NCI-H1417 treated with DMSO at 0.1 percent for 48 hours (cell line): ENCODE measurements at places on chromosomes 3 and 15.

DNA sequence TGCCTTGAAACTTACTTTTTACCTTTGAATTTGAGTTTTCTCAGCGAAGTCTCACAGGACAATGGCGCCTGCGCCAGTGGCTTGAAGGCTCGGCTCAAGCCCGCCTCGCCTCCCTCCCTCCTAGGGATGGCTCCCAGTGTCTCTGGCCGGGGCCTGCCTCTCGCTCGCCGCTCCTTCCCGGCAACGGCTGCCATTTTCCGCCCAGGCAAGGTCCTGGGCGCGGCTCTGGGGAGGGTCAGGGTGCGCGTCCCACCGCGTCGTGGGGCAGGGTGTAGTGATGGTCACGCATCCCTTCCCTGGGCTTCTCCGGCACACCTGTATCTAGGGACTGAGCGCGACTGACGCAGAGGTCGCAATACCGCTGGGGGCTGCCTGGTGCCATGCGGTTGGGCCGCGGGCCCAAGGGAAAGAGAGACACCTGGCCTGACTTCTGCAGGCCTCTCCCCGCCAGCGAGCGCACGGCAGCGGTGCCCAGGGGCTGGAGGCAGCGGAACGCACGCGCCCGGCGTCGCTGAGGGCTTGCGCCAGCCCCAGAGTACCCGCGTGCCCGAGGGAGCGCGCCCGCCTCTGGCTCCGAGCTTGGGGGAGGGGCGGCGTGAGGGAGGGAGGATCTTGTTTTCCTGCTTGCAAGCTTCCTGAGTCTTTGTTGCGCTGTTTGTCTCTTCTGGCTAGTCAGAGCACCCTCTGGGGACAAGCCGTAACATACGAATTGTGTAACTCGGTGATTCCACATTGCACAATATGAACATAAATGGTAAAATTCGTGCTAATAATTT lies 20.7 kb upstream of the FEM1B start:
- DNase-seq: peak; percentile 83

GRCh38 chr3:197175503-197175902 lies 122.9 kb downstream of the DLG1 start:
- DNase-seq: no peak

- no peak for DNase-seq
These were observed 57.7 kb downstream of the FEM1B start for GRCh38 chr15:68335251-68335650.

GRCh38 chr3:138367911-138368310 lies 19.5 kb downstream of the MRAS start:
- DNase-seq: no peak

DNA sequence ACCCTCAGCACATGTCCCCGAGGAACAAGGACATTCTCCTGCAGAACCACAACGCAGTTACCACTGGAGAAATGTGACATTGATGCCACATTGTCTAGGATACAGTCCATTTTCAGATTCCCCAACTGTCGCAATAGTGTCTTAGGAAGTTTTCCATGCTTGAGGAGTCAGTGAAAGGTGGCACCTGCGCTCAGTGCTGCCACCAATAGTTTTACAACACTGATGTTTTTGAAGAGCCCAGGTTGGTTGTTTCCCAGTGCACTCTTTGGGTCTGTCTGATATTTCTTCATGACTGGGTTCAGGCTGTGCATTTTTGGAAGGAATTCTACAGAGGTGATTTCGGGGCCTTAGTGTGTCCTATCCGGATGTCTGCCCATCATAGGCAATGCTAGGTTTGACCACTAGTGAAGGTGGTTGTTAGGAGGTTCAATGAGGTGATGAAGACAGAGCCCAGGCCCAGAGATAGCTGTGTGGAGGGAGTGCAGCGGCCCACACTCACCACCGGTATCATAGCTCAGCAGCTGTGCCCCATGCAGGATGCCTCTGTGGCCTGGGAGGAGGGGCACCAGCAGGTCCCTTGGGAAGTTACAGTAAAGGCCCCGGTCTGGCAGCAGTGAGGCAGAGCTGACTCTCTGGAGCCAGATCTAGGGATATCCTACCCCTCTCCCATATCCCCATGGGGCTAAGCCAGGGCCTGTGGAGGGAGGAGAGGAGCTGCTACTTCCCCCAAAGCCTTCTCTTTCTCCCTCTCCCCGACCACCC lies 96.6 kb downstream of the DNAJB8 start:
- no peak for DNase-seq

- DNase-seq: no peak
These were observed 41.6 kb downstream of the ZIC4 start for GRCh38 chr3:147364771-147365170.

DNA sequence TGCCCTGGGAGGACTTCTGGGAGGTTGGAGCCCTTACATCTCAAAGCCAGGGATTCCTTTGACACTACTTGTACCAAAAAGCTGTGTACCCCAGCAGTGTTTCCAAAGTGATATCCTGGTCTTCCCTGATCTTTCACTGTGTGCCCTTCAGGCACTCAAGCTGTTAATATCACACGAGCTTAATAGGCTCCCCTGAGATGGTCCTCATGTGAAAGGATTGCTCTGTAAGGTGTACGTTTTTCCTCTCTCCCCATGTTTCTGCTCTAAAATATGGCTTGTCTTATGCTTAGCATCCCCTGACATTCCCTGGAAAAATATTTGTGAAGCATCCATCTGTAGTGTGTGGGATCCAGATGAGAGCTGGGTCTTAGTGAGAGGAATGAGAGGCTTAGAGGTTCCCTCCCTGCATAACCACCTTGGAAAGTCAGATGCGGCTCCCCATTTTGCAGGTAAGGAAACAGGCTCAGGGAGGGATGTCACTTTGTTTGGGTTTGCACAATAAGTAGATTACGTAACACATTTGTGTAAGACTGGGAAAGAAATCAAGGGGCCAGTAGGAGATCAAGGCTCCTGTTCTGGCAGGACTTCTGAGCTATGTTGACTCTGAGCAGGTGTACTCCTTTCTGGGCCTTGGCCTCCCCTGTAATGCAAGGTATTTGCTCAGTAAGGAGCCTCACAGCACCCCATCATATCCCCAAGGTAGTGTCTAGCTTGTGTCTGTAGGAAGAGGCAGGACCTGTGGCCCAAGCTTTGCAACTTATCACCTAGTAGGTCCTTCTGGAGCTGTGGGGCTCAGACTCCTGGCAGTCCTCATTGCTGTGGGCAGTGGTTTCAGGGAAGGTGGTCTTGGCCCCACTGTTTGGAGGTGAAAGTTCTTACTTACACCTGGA lies 667 bp upstream of the ACOX2 start:
- no peak for DNase-seq

- DNase-seq: no peak
These were observed 110.3 kb downstream of the TOP2B start for GRCh38 chr3:25554376-25554775.

DNA sequence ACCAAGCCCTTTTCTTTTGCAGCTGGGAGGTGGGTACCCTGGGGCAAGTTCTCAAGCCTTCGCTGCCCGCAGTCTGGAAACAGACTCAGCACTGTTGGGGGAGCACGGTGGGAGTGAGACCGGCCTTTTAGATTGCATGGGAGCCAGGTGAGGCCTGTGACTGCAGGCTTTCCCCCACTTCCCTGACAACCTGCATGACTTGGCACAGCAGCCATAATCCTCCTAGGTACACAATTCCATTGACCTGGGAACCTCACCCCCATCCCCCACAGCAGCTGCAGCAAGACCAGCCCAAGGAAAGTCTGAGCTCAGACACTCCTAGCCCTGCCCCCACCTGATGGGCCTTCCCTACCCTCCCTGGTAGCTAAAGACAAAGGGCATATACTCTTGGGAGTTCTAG lies 52.2 kb upstream of the CCDC80 start:
- no peak for DNase-seq

DNA sequence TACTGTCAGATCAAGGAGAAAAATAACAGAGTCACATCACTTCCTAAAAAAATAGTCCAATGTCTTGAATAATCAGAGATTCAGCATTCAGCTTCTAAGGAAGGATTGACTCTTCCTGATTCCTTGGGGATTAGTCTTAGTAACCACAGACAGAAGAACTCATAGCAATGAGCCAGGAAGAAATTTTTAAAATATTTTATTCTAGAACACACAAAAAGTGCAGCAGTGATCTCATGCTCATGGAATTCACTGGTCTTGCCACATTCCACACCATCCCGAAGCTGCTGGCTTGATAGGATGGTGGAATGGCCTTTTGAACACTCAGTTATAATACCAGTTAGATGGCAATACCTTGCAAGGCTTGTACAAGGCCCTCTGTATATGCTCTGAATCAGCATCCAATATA lies 43.0 kb upstream of the ABI3BP start:
- DNase-seq: no peak

DNA sequence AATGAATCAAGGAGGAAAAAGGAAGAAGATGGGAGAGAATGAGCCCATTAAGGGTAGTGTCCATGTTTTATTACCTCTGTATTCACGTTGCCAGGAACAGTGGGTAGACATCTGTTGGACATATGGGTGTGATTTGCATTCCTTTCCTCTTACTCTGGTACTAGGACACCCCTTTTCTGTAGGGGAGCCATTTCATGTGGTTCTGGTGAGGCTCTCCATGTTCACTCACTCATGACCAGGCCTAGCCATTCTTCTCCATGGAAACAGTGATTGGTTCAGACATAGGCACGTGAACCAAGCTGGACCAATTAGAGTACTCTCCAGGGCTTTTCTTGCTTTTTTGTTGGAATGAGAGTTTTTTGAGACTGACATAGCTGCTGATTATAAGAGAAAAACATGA lies 39.6 kb upstream of the PDCD6IP start:
- DNase-seq: no peak

- no peak for DNase-seq
These were observed 3.6 kb upstream of the AMOTL2 start for GRCh38 chr3:134377896-134378295.

- no peak for DNase-seq
These were observed 46.8 kb upstream of the POMGNT2 start for GRCh38 chr3:43152649-43153048.

DNA sequence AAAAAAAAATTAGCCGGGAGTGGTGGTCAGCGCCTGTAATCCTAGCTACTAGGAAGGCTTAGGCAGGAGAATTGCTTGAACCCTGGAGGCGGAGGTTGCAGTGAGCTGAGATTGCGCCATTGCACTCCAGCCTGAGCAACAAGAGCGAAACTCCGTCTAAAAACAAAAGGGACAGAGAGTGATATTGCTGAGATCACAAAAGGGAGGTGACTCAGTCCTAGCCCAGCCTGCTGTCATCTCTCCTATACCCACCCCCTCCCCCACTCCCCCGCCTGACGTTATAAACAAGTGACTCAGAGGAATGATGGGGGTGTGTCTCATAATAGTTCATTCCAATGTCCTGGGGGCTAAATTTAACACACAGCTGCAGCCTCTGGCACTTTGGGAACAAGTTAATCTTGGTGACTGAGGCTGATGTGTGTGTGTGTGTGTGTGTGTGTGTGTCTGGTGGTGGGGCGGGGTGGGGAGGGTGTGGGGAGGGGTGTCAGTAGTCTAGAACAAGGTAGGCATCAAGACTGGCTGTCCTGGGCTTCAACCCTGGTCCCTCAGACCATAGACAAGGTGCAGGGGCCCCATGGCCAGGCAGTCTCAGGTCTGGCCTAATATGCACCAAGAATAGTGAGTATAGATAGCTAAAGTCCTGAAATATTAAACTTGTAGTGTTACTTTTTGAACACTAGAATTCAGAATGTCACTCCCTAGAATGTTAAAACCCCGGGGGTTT lies 1.3 kb upstream of the KLHL40 start:
- DNase-seq: no peak

- DNase-seq: no peak
These were observed 5.0 kb downstream of the NR2F2 start for GRCh38 chr15:96335411-96336024.

- no peak for DNase-seq
These were observed 85.3 kb downstream of the LRRK1 start for GRCh38 chr15:101004500-101004899.

- DNase-seq: no peak
These were observed 38.2 kb downstream of the CDIN1 start for GRCh38 chr15:36617529-36618196.

DNA sequence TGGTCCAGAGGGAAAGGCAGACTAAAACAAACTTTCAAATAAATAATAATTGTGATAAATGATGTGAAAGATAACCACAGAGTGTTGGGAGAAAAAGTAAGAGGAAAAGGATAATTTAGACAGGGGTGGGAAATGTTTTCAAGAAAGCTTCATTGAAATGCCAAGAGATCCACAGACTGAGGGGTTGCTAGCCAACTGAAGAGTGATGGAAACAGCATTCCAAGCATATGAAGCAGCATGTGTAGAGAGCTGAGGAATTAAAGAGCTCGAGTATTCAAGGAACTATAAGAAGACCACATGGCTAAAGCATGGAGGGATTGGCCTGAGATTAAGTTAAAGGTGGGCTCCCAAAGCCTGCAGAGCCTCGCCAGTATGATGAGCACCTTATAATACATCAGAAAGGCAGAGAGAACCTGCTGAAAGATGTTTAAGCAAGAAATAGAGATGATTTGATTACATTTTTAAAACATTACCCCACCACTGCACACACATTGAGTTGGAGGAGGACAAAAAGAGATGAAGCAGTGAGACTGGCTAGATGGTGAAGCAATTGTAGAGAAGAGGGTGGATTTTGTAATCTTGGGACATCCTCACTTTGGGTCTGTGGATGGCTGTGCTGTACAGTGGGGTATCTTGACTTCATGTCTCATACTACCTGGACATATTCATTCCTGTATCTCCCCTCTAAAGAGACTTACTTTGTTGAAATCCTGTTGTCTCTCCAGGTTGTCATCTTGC lies 100.8 kb downstream of the STAC start:
- no peak for DNase-seq

DNA sequence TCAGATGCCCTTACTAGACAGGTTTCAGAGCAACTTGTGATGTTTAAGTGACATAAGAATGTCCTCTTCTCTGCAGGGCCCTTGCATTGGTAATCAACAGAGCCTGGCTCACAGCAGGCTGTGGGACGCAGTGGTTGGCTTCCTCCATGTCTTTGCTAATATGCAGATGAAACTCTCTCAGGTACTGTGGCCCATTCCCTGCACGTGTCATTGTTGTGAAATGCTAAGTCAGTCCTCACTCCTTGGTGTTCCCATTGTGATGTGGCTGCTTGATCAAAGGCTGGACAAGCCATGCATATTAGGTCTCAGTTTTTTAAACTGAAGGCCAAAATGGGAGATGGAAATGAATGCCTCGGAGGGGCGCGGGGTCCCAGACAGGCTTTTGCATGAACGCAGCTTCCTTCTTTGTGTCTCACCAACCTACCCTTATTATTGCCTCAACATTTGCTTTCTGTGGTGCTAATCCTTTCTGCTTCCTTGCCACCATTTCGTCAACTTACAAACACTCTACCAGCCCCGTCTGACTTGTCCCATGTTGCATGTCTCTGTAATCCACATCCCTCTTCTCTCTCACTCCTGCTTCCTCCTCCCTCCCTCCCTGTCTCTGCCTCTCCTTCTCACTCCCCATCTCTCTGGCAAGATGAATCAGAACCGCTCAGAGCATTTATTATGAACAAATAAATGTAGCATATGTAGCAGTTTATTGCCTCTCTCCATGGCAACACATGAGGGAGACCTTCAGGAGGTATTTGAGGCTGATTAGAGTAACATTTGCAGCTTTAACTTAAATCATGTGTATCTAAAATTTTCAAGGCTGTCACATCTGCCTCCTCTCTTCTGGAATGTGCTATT lies 133.2 kb upstream of the CHRM5 start:
- DNase-seq: no peak

GRCh38 chr3:19146685-19147650 lies 1.3 kb upstream of the KCNH8 start:
- DNase-seq: peak; percentile 76

- no peak for DNase-seq
These were observed 257.4 kb downstream of the PLOD2 start for GRCh38 chr3:145903472-145904013.

- no peak for DNase-seq
These were observed 380.3 kb downstream of the RSL24D1 start for GRCh38 chr15:54816401-54816800.
